ENCODE measurements at places on chromosomes 1 and 21. TPM values are rescaled to one million over a fixed set of nuclear protein-coding genes. Genes with fewer than 3 reads are reported as not detected.

Gene AUNIP
- 0.74 TPM for total RNA-seq

DNA sequence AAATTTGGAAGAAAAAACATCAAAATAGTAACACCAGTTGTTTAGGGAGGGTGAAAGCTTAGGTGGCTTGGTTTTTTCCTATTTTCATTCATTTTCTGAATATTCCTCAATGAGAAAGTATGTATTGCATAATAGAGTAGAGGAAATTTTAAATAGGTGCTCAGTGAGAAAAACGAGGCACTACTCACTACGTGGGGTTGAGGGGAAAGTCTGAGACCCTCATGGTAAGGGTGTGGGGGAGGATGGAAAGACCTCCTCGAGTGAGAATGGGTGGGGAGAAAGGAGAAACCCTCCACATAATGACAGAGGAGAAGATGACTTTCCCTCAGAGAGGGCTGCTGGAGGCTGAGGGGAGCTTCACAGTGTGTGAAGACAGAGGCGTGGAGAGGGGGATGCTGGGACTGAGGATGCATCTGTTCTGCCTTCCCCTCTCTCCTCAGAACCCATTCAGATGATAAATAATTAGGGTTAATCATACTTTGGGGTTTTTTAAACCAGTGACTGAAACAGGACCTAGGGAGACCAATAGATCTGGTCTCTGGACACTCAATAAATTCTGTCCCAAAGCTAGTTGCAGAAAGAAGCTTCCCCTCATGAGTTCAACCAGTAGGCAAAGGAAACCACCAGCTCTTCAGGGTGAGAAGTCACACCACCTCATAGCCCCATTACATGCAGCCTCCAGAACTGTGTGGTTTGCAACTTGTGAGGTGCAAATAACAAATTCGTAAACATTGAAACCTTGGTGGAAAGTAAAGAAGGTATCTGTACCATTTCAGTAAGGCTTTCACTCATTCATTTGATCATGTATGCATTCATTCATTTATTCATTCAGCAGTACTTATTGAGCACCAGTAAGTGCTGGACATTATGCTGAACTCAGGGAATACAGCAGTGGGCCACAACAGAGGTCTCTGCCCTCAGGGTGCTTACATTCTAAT lies 17.1 kb downstream of the SLAMF7 start:
- H3K36me3 ChIP-seq, result no peaks in the 10 kb centered on the region
- H3K27ac ChIP-seq, result no peak overlapping the region
- H3K4me1 ChIP-seq, result no peaks in the 10 kb centered on the region
- H3K27me3 ChIP-seq, result no peaks in the 10 kb centered on the region
- DNase-seq, result no peak
- no peak overlapping the region for H3K4me3 ChIP-seq

GRCh38 chr1:203558064-203558760 lies 64.3 kb downstream of the OPTC start:
- H3K4me1 ChIP-seq, result peaks cover 12% of the 10 kb centered on the region
- H3K36me3 ChIP-seq, result no peaks in the 10 kb centered on the region
- H3K27ac ChIP-seq, result peak overlapping the region; percentile 53
- no peak for DNase-seq

DNA sequence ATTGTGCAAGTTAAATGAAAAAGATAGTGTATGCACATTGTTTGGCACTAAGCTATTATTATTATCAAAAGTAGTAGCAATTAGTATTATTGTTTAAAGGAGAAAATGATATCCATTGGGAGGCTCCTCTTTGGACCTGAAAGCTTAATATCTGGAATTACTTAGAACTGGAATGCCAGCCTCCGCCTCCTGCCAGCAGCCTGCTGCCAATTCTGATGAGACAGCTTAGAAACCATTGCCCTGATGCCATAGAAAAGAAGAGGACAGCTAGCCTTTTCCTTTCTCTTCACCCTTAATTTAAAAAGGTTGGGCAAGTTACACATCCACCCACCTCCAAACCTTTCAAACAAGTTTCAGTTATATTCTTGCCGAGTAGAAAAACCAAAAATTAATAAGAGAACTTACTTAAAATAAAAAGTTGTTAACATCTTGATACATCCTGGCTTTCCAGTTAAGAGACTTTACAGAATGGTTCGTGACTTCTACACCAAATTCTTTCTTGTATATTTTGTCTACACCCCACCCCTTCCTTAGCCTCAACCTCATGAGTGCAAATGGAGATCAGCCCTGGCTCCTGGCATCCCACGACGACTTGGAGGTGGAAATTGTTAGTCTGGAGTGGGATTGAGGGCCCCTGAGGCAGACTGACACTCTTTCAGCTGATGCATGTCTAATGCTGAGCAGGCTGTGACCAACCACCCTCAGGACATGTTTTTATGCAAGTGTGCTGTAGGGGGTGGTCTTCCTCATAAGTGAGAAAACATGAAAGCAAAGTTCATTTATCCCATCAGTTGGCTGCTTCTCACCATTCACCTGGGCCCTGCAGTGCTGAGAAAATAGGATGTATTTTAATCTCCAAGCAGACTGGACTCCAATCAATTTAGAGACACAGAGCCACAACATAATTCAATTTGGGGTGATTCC lies 120.6 kb downstream of the KCNJ15 start:
- DNase-seq, result no peak
- peak overlapping the region; percentile 26 for H3K27ac ChIP-seq

DNA sequence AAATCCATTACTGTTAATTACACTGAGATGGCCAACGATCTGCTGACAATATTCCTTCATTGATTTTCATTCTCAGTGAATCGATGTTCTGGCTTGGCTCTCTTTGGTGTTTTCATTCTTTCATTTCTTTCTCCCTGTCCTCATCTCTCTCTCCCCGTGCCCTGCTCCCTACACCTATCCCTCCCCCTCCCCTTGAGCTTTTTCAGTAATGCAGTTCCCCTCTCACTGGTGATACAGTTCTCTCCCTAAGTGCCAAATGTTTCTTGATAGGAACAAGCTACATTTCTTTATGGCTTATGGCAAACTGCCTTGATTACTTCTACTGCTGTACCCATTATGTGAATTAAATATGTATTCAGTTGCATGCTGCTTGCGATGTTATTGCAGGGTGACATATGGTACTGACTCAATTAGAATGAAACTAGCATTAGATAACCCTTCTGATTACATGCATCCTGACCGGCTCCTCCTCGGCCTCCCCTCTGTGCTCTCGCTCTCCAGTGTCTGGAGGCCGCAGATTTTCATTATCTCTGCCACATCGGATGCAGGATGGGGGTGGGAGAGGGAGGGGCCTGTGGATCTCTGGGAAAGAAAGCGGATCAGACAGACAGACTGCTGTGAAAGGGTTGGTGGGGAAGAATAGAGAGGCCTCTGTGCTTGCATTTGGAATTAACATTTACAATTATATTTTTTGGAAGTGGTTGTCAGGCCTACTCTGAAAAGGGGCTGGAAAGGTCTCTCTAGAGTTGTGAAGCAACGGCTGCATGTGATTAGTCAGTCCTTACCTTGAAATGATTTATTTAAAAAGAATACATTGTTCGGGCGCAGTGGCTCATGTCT lies 130.9 kb downstream of the PBX1 start:
- H3K4me3 ChIP-seq, result no peak overlapping the region
- H3K4me1 ChIP-seq, result no peaks in the 10 kb centered on the region
- H3K36me3 ChIP-seq, result no peaks in the 10 kb centered on the region
- DNase-seq, result no peak
- H3K27me3 ChIP-seq, result no peaks in the 10 kb centered on the region
- H3K27ac ChIP-seq, result no peak overlapping the region

DNA sequence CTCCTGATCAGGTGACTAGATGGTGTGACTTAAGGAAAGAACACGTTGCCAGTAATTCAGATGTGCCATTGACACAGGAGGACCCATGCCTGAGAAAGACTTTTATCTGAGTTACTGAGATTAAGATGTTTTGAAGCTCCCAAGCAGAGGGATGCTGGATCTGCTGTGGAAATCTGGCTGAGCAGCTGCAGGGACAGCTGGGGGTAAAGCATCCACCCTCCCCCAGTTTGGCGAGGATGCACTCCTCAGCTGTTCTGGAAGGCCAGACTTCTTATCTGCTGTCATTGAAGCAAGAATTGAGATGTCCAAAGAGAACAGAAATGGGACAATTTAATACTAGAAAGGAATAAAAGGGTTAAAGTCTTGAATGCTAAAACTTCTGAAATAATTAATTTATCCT lies 25.7 kb downstream of the TTC3 start:
- H3K36me3 ChIP-seq, result peaks cover 9% of the 10 kb centered on the region
- no peak overlapping the region for H3K27ac ChIP-seq
- DNase-seq, result no peak
- no peaks in the 10 kb centered on the region for H3K4me1 ChIP-seq

Gene OR2L13
- not detected for total RNA-seq

Gene SPRR2G
- total RNA-seq, result not detected

Gene SV2A
- total RNA-seq, result 0.44 TPM

- H3K27ac ChIP-seq, result no peak overlapping the region
- no peak overlapping the region for H3K4me3 ChIP-seq
- no peaks in the 10 kb centered on the region for H3K27me3 ChIP-seq
- no peaks in the 10 kb centered on the region for H3K4me1 ChIP-seq
- H3K36me3 ChIP-seq, result no peaks in the 10 kb centered on the region
- no peak for DNase-seq
Observed at GRCh38 chr1:87535551-87535950, 206.9 kb downstream of the LMO4 start.

Gene LRRC7
- not detected for total RNA-seq

Gene CA6
- not detected for total RNA-seq

Gene LRRC53
- not detected for total RNA-seq

GRCh38 chr1:219587401-219587800 lies 25.5 kb downstream of the ZC3H11B start:
- no peaks in the 10 kb centered on the region for H3K27me3 ChIP-seq
- H3K27ac ChIP-seq, result no peak overlapping the region
- peaks cover 4% of the 10 kb centered on the region for H3K4me1 ChIP-seq

DNA sequence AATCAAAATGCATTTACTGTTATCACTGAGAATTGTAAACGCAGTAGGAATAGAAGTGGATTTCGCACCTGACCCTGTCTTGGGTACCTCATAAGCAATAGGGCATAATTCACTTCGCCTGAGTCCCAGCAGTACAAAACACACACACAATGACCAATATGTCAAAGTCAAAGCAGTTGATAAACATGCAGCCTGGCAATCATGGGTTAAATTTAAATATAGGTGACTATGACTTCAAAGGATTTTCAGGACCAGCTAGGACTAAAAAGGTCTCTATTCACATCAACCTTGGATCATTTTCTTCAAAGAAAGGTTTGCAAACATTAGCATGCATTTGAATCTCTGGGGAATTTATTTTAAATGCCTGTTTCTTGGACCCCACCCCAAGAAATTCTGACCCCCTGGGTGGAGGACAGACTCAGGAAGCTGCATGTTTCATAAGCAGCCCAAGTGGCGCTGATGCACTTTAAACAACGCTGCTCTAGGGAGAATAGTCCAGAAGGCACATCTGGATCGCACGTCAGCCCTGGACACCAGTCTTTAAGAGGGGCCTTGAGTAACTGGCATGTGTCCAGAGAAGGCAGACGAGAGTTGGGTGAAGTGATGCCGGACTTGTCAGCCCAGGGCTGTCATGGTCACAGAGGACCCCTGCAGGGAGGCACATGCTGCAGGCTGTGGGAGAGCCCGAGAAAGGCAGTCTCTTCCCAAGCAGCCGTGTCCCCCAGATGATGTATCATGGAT lies 55.7 kb upstream of the EFHD2 start:
- H3K27ac ChIP-seq, result no peak overlapping the region
- H3K36me3 ChIP-seq, result no peaks in the 10 kb centered on the region
- H3K4me1 ChIP-seq, result no peaks in the 10 kb centered on the region
- H3K4me3 ChIP-seq, result no peak overlapping the region
- H3K27me3 ChIP-seq, result no peaks in the 10 kb centered on the region

Gene BLACAT1
- total RNA-seq, result 0.40 TPM

Gene PCBP3
- total RNA-seq, result 0.78 TPM

- peaks cover 9% of the 10 kb centered on the region for H3K36me3 ChIP-seq
- no peak overlapping the region for H3K27ac ChIP-seq
- peaks cover 21% of the 10 kb centered on the region for H3K4me1 ChIP-seq
- H3K27me3 ChIP-seq, result peaks cover 6% of the 10 kb centered on the region
Observed at GRCh38 chr1:6465461-6466005, 440 bp downstream of the TNFRSF25 start.

Gene FMO5
- 105 TPM for total RNA-seq

DNA sequence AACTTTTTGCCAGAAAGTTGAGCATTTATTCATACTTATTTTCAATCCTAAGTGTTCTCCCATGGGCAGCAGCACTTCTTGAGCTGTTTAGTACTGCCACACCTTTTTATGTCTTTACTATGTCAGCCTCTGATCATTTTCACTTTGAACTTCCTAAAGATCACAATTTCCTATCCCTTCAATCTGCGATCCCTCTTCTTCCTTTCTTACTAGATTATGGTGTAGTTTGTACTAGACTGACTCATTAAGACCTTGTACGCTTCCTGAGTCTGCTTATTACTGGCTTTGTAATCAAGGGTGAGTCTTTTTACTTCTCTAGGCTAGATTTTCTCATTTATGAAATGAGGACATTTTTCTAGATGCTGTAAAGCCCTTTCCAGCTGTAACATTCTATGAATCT lies 55.1 kb downstream of the LRIG2 start:
- no peaks in the 10 kb centered on the region for H3K4me1 ChIP-seq
- no peak for DNase-seq
- no peak overlapping the region for H3K4me3 ChIP-seq

DNA sequence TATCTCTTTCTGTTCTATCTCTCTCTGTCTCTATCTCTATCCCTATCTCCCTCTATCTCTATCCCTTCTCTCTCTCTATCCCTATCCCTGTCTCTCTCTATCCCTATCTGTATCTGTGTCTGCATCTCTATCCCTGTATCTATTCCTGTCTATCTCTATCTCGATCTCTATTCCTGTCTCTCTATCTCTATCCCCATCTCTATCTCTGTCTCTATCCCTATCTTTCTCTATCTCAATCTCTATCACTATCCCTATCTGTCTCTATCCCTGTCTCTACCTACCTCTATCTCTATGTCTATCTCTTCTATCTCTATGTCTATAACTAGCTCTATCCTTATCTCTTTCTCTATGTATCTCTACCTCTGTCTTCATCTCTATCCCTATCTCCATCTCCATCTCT lies 141.4 kb upstream of the KCNJ6 start:
- no peaks in the 10 kb centered on the region for H3K27me3 ChIP-seq
- no peaks in the 10 kb centered on the region for H3K4me1 ChIP-seq
- no peaks in the 10 kb centered on the region for H3K36me3 ChIP-seq
- H3K27ac ChIP-seq, result no peak overlapping the region

GRCh38 chr1:202938287-202938925 lies 11.4 kb upstream of the KLHL12 start:
- H3K4me3 ChIP-seq, result no peak overlapping the region
- no peaks in the 10 kb centered on the region for H3K27me3 ChIP-seq
- no peaks in the 10 kb centered on the region for H3K4me1 ChIP-seq
- peaks cover 23% of the 10 kb centered on the region for H3K36me3 ChIP-seq

GRCh38 chr1:179745131-179745611 lies 2.1 kb downstream of the FAM163A start:
- H3K4me1 ChIP-seq, result peaks cover 17% of the 10 kb centered on the region
- peaks cover 3% of the 10 kb centered on the region for H3K27me3 ChIP-seq
- H3K36me3 ChIP-seq, result no peaks in the 10 kb centered on the region
- DNase-seq, result peak; percentile 3
- H3K27ac ChIP-seq, result no peak overlapping the region

Gene AVPR1B
- not detected for total RNA-seq

Gene CRYAA
- not detected for total RNA-seq

Measured in upper lobe of left lung (tissue), 6 donors.